Skin of body (tissue), 3 donors: ENCODE measurements at places on chromosomes 11 and 22. TPM values are rescaled to one million over a fixed set of nuclear protein-coding genes. Genes with fewer than 3 reads are reported as not detected.

DNA sequence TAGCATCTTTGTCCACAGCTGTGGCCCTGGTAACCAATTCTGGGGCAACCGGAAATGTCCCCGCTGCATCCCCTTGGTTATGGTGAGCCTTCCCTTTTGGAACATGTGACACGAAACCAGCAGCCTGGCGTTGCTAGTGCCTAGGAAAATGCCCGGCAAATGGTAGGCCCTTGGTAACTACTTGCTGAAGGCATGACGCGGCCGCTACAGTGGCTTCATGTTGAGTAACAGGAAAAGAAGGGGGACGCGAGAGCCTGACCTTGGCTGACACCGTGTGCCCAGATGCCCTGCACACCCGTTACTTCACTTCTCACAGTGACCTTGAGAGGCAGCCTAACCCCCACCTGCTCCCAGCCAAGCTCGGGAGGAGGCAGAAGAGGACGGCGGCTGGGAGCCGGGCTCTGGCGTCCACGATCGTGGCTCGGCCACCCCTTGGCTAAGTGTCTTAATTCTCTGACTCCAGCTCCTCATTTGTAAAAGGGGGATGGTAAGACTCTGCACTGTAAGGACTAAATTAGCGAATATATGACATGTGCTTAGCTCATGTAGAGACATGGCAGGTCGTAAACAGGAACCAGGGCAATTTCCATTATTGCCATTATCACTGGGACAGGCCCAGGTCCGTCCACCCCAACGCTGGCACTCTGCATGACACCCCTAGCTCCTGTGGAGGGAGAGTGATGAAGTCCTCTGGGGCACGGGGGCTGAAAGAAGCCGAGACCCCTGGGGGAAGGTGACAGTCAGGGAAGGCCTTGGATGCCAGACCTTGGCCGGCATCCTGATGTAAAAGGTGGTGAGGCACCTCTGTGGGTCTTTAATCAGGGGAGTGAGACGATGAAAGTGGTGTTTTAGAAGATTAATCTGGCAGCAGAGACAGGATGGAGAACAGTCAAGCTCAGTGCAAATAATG is 18.9 kb downstream of the IFT27 start:
- no peak for DNase-seq

DNA sequence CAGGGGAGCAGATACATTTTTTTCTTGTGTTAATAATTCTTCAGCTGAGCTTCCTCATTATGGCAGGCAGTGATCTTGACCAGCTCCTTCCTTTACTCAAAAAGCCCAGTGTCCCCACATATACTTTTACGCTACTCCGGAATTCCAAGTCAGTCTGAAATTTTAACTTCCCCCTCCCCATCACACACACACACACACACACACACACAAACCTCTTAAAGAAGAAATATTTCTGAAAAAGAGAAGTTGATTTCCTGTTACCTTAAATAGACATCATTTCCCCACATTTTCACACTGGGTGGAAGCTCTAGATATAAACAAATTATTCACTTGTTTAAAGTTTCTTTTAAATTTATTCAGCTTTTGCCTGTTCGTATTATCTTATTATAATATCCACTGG is 113.9 kb downstream of the DBX1 start:
- no peak for DNase-seq

DNA sequence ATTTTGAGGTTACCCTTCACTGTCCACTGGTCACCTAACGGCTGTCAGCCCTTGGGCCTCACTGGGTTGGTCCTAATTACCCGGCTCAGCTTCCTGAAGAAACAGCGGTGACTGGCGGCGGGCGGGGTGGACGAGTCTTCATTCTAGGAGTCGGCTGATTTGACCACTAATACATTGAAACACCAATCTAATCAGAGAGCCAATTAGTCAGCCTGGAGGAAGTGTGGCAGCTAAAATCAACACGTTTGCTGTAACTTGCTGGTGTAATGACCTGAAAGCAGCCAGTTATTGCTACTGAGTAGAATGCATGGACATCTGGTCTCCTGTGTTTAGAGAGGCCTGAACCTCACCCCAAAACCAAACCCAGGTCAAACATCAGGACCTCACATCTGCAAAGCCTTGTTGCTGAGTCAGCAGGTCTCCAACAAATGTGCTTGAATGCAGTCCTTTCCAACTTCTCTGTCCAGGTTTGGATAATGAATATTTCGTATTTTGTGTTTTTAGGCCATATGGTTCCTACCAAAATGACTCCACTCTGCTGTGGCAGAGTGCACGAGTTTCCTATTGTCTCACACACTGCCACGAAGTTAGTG is 496.4 kb downstream of the BRD1 start:
- no peak for DNase-seq

Gene CTSW
- 0.59 TPM for total RNA-seq
